SK-N-DZ (cell line): ENCODE measurements at places on chromosomes 6 and 20.
A peak's percentile ranks its signal among the peaks of the same experiment; 100 is the strongest.

DNA sequence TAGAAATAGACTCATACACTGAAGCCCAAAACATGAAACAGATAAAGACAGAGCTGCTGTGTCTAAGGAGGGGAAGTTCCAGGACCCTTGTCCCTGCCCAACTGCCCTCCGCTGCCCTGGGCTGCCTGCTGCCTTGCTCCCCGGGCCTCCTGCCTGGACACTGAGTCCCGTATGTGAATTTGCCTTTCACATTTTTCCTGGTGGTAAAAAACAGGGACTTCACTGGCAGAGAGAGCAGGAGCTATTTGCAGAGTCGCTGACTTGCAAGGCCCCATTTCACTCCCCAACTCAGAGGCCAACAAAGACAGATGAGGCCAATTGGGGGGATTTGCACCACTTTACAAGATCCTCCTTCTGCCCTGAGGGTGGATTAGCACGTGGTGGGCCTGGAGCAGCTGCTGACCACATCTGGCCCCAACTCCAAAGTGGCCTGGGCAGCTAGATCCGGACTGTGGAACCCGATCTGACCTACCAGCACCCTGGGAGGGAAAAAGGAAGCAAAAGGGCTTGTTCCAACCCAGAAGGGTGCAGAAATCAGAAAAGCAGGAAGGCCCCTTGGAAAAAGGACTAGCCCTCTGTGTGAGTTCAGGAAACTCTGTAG is 61.4 kb downstream of the NOL4L start:
- no peak for DNase-seq

DNA sequence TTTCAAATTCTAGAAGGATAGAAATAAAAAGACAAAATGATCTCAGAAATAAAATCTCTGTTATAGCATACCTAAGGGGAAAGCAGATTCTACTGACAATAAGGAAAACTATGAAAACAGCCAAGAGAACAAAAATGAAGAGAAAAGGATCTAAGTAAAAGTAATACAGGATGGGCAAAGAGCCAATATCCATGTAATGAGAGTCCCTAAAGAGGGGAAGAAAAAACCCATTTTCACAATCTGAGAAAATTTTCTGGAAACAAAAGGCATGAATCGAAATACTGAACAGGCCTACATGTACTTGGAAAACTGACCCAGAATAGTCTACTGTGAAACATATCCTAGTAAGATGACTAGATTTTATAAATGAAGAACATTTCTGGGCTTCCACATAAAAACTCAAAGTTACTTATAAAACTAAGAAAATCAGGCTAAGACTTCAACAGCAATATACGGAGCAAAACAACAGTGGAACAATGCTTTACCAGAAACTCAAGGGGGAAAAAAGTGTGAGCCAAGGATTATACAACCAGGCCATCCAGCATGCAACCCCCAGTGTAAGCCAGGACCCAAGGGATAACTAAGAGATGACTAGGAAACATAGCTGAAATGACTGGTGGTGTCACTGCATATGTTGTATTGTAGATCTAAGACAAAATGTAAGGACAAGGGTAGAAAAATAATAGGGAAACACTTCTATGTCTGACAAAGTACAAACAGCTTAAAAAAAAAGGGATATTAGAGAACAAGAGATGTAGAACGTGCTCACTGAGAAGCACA is 10.2 kb downstream of the NAPB start:
- DNase-seq = no peak

GRCh38 chr6:144582939-144583613 is 297.9 kb downstream of the UTRN start:
- peak; percentile 75 for DNase-seq

- DNase-seq = no peak
These were observed 8.4 kb upstream of the EPB41L1 start for GRCh38 chr20:36145877-36146707.

- no peak for DNase-seq
These were observed 53.9 kb downstream of the CDK19 start for GRCh38 chr6:110761371-110761770.

- no peak for DNase-seq
These were observed 554.8 kb downstream of the TBC1D32 start for GRCh38 chr6:120779441-120779840.

DNA sequence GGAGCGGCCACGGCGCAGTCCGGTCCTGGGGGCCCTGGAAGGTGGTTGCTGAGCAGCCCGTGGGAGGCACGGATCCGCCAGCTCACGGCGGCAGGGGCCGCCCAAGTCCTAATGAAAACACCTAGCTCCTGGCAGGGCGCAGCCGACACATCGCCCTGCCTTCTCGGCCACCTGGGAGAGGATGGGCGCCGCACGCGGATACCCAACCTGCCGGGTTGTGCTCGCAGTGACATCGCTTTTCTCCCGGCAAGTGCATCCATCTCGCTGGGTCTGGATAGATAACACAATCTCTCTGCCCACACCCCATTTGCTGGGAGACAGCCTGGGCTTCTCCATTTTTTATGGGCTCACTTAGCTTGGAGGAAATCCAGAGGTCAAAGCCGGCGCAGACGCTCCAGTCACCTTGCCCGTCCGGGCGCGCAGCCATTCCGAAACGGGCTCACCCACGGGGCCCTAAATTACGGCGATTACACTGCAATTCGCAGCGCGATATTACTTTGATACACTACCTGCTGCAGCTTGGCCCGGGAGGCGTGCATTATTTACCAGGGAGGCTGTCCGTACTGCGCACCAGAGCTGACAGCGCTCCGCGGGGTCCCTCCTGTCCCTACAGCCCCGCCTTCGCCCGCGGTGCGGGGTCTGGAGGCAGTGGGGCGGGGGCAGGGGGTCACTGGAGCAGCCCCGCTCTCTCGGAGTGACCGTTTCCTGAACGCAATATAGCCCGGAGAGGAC is 36.2 kb upstream of the CCDC167 start:
- DNase-seq = no peak

DNA sequence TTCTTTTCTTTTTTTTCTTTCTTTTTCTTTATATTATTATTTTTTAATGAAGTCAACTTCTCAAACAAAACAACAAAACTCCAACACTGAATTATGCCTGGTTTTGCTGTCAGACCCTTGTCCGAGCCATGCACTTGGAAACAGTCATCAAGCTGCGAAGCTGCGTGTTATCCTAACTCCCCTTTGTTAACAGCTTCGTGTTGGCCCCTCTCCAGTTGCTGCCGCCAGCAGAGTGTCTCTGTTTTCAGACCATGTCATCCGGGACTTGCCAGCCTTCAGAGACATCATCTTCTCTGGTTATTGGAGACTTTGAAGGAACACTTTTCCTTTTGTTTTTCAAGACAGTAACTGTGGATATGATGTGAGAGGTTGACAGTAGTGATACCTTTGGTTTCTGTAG is 83.1 kb downstream of the TRMT11 start:
- DNase-seq = no peak

- no peak for DNase-seq
These were observed 127.7 kb downstream of the VEGFA start for GRCh38 chr6:43897571-43898302.
